ENCODE measurements at places on chromosomes 1 and 21.

DNA sequence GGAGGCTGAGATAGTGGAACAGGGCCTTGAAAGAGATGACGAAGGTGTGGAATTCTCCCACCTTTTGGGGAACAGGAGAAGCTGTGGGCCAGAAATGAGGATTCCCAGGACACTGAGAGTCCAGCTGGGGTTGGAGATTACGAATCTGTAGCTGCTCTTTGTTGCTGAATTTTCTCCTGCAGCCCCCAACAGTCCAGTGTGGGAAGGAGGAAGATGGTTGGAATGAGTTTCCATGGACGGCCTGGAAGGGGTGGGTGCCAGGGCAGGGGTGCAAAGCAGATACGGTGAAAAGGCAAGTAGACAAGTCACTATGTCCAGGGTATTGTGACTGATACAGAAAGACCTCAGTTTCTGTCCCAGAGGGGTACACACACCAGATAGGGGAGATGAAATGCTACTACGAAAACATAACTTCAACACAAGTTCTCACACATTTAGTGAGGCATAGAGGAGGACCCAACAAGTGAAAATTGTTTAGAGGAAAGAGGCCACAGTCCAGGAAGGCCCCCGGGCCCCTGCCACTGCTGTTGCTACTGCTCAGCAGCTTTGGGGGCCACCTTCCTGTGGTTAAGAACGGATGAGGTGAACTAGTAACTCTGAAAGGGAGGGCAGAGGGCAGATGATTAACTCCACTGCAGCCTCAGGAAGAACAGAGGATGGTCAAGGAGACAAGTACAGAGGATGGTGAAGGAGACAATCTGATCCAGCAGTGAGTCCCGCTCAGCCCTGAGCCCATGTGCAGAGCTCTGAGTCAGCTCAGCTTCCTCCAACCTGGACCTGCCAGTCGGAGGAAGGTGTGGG is 7.3 kb downstream of the CD244 start:
- no peak for DNase-seq

DNA sequence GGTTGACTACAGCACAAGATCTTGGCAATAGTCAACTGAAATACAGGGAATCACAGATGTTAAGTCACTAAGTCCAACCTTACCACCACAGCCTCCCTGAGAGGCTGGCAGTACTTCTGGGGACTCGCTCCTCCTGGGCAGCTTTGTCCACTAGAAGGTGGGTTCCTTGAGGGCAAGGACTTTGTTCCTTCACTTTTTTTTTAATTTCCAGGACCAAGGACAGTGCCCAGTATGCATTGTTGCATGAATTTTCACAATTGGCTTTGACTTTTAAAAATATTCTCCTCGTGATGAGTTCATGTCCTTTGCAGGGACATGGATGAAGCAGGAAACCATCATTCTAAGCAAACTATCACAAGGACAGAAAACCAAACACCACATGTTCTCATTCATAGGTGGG is 96.7 kb upstream of the IGSF21 start:
- no peak for DNase-seq

GRCh38 chr1:185500001-185500626 is 183.1 kb upstream of the IVNS1ABP start:
- no peak for DNase-seq

GRCh38 chr1:202122639-202123335 is at the start of gene GPR37L1:
TSS of gene GPR37L1 (plus strand) at chr1:202122917. CDS start at chr1:202122964, 47 bp downstream.
- no peak for DNase-seq

DNA sequence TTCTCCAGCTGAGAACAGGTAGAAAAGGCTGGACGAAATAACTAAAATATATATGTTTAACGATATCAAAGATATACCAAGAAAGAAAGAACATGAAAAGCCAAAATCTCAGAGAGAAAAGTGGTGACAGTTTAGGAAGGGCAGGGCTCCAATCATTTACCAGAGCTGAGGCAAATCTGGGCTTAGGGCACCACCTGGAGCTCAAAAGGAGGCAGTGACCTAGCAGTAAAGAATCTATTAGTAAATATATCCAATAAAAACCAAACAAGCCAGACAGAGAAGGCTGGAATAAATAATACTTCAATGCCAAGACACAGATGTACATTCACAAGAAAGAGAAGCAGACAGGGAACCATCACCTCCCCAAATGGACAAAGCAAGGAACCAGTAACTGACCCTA is 43.5 kb downstream of the CHIA start:
- DNase-seq, result peak; percentile 21

GRCh38 chr1:104878203-104878909 is 1128.7 kb downstream of the AMY1C start:
- DNase-seq, result no peak

Data from stimulated activated CD4-positive, alpha-beta T cell treated with anti-CD3 and anti-CD28 coated beads, TNF-alpha, amount 100 ng/mL, for 24 hours (primary cell).